ENCODE measurements at places on chromosomes 2 and 18. TPM values are rescaled to one million over a fixed set of nuclear protein-coding genes. Genes with fewer than 3 reads are reported as not detected.

DNA sequence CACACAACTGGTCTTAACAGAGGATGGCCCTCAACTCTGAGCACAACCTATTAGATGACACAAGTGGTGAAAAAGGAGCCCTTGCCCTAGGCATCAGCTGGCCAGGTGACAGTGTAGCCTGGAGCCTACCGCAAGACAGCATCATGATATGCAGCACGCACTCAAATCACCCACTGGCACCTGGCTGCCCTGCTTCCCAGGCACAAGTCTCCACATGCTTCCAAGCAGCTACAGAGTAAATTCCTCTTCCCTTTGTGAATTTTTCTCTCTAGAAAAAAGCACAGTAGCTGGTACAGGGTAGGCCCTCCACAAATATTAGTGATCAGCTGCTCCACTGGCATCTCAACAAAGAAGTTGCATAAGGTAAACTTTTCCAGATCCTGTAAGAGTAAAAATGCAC is 6.0 kb downstream of the FBXO15 start:
- DNase-seq, result no peak

DNA sequence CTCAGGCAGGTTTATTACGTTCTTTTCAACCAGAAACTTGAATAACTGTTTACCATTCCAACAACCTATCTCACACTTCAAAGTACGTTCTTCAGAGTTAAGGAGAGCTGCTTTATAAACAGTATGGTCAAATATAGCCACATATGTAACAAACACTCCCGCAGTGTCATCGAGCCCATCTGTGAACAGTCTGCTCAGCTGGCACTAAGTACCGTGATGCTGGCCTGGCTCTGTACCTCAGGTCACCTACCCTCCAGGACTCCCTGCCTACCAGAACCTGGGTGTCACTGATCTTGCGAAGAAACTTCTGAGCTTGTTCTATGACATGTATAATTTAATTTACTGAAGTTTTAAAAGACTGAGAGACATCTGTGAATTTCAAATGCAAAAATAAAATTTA is 71.4 kb downstream of the SEPTIN10 start:
- DNase-seq, result no peak

DNA sequence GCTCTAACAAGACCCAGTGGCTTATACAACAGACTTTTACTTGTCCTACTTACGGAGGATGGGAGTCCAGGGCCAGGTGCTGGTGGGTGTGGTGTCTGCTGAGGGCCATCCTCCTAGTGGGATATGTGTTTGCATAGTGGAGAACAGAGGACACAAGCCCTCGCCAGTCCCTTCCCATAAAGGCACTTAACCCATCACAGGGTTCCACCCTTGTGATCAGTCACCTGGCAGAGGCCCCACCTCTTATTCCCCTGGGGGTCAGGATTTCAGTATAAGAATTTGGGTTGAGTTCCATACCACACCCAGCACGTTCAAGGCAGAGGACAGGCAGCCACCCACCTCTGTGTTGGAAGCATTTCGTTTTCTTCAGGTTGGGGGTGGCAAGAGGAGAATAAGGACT is 259.0 kb downstream of the AGAP1 start:
- no peak for DNase-seq

GRCh38 chr2:14633461-14634181 is 1.1 kb downstream of the LRATD1 start:
- no peak for DNase-seq

- DNase-seq, result no peak
Measured at GRCh38 chr18:37967261-37967660, 401.7 kb upstream of the CELF4 start.

DNA sequence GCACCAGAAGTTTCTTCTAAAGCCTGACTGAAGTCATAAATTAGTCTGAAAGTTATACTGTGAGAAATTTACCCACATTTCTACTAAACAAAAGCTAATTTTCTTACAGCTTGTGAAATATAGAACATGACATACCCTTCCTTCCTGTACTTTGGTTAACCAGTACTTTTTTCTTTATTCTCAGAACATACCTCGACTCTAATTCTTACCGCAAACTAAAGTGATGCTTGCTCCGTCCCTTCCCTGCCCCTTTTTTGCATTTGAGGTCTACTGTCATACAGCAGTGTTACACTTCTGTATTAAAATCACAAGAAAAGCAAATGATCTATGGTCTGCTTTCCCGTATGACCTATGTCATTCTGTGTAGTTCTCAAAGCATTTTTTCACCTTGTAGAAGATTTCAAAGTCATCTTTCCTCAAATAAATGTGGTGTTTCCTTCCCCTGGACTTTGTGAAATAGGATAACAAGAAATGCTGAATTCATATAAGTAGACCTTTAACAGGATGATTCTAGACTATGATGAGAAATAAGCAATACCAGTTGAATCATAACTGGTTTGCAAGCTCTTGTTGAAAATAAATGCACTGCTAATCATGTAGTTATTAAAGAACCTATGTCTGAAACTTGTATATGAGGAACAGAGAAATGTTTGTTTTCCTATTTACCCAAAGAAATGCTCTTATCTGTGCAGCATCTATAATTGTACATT is 30.4 kb downstream of the CYTIP start:
- DNase-seq, result no peak

GRCh38 chr2:108625828-108626195 is 91.5 kb downstream of the LIMS1 start:
- DNase-seq, result no peak

DNA sequence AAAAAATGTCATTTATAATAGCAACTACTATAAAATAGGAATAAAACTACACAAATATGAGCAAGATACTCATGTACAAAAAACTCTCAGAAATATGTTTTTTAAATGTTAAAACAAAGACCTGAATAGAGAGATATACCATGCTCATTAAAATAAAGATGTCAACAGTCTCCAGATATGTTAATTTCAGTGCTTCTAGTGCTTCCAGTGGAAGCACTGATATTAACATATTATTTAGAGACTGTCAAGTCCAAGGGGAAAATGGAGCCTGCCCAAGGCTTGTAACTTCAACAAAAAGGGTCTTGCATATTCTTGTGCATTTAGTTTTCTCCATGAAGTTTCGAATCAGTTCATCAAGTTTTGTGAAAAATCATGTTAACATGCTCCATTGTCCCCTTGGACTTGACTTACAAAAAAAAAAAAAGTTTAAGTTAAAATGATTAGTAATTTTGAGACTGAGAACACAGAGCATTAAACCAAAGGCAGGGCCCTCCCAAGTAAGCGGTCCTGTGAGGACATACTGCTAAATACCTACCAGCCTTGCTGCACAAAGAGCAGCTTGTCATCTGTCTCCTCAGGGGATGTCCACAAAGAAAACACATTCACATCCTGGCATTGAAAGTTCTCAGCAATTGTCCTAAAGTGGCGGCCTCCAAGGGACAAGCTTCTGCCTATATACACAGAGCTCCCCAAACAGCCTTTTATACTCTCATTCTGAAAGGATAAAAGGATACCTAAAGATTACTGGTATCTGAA is 501.9 kb upstream of the CHAC2 start:
- no peak for DNase-seq

DNA sequence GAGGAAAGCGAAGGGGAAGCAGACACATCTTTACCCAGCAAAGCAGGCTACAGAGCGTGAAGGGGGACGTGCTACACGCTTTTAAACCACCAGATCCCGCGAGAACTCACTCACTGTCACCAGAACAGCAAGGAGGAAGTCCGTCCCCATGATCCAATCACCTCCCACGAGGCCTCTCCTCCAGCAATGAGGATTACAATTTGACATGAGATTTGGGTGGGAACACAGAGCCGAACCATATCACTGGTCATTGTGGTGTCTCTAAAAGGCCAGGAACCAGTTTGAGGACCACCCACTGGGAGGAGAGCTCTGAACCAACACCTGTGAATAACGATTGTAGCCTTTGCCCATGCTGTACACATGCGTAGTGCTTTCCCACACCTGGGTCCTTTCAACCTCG is 116.6 kb upstream of the FAM136A start:
- DNase-seq, result no peak

- DNase-seq, result no peak
Measured at GRCh38 chr18:38301621-38302020, 736.0 kb upstream of the CELF4 start.

DNA sequence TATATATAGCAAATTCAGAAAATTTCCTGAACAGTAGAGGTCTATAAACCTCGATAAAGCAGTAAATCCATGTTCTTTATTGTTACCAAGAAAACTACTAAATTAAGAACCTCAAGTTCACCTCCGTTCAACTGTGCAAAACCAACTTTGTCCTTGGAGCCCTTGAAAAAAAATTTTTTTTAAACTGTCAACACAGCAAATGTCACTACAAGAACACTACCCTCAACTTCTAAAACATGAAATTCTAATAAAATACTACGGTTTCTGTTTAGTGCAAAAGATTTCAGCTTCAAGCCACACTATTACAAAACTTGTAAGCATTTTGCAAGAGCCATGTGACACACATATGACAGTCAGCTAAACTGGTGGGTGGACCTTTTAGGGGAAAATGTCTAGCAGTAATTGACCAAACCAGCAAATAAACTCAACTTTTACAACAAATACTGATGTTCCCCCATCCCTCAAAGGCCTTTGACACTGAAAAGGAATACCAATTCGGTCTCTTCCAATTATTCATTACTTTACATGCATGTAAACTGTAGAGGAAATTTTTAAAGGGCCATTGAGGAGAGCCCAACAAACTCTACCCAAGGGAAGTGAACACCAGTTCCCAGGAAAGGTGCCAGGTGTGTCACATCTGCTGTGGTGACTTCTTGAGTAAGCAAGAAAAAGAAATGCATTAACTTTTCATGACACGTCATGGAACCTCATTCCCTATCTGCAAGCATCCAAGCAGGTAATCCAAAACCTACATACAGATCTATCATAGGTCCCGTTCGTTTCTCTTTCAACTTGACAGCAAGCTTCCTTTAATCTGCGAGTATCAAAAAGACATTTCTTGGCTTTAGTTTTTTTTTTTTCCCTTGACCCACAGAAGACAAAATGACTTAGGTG is 1.4 kb downstream of the RAB1A start:
- DNase-seq, result no peak

- DNase-seq, result no peak
Measured at GRCh38 chr2:19609266-19609665, 250.8 kb upstream of the OSR1 start.

GRCh38 chr2:45483997-45484396 is 127.1 kb downstream of the SRBD1 start:
- DNase-seq, result no peak

GRCh38 chr18:49031511-49032188 is 80.9 kb upstream of the SMAD7 start:
- peak; percentile 32 for DNase-seq

DNA sequence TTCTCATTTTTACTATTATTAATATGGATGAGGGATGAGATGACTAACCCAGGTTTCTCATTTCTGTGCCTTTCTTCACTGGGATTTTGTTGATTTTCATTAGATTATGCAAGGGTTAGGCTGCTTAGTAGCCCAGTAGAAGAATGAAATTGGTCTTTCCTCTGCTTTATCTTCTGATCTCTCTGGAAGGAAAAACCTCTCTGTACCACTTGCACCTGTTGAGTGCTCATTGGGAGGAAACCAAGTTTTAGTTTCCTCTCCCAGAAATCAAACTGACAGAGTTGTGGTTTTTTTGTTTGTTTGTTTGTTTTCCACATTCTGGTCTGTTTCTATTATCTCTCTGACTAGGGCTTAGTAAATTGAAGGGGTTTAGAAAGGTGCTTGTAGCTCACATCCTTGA is 60.8 kb downstream of the KIAA1328 start:
- no peak for DNase-seq

DNA sequence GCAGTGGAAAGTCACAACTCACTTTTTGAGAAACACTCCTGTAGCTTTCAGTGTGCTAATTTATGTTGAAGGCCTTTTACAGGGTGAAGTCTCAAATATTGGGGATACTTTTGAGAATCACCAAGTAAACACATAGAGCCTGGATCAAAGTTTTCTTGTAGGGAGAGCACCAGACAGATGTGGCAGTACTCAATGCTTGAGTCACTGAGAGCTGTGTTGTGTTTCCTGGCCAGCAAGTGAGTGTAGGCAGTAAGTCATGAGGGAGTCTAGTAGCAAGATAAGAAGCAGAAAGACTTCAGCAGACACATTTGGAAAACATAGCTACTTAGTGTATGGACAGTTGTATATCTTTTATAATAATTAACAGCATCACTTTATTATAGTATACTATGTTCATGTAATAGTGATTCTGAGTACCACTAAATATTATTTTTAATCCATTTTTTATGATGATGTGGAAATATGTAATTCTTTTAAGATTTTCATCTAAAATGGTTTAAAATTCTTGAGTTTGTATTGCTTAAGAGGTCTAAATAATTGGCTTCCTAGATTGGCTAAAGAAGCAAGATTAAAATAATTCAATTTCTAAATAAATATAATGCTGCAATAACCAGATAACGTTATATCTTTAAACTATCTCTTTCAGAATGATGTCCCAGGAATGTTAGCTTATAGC is 12.8 kb downstream of the PSMD1 start:
- DNase-seq, result no peak

DNA sequence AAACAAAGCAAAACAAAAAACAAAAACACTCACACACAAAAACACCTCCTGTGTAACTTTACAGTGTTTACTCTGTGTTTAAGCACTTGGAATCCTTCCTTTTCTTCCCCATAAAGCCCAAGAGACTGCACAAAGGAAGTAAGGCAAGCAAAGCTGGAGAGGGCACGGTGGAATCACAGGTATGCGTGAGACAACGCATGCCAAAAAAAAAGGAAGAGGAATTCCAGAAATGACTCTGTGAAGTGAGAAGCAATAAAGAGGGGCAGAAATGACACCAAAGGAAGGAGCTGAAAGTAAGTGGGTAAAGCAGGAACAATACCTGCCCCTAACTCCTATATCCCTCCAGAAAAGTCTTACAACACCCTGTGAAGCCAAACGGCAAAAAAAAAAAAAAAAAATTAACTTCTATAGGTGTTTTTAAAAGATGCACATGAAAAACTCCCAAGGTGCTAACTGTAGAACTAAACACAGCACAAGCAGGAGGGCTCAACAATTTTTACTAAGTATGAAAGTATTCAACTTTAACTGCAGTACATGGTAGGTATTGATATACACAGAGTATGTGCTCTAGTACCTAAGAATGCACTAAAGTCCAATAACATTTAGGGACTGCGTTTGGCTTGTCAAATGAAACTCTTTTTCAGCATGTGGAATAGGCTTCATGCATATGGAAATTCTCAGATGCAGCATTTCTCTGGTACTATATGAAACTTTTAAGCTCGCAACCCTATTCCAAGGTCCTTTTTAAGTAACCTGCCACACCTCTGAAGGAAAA is 9.1 kb downstream of the RND3 start:
- no peak for DNase-seq

GRCh38 chr18:63970809-63971205 is 926 bp downstream of the SERPINB8 start:
- DNase-seq, result peak; percentile 62

- DNase-seq, result no peak
Measured at GRCh38 chr2:216923706-216924105, 63.8 kb upstream of the TNP1 start.

- DNase-seq, result no peak
Measured at GRCh38 chr2:20515290-20516220, 68.7 kb downstream of the RHOB start.

Gene POTEC
- total RNA-seq, result not detected

Gene EVX2
- not detected for total RNA-seq

Gene NYAP2
- 1.5 TPM for total RNA-seq

Gene NLRC4
- total RNA-seq, result 0.65 TPM

Gene AOX1
- 56.6 TPM for total RNA-seq

Gene ARHGEF33
- total RNA-seq, result 0.68 TPM

Gene LBH
- 32.3 TPM for total RNA-seq

Gene C1D
- 14.2 TPM for total RNA-seq

Gene DSG2
- total RNA-seq, result 93.1 TPM
